ENCODE measurements at places on chromosomes 16 and 17.

- DNase-seq, result no peak
These were observed 8.3 kb downstream of the SLC7A6 start for GRCh38 chr16:68272507-68273209.

DNA sequence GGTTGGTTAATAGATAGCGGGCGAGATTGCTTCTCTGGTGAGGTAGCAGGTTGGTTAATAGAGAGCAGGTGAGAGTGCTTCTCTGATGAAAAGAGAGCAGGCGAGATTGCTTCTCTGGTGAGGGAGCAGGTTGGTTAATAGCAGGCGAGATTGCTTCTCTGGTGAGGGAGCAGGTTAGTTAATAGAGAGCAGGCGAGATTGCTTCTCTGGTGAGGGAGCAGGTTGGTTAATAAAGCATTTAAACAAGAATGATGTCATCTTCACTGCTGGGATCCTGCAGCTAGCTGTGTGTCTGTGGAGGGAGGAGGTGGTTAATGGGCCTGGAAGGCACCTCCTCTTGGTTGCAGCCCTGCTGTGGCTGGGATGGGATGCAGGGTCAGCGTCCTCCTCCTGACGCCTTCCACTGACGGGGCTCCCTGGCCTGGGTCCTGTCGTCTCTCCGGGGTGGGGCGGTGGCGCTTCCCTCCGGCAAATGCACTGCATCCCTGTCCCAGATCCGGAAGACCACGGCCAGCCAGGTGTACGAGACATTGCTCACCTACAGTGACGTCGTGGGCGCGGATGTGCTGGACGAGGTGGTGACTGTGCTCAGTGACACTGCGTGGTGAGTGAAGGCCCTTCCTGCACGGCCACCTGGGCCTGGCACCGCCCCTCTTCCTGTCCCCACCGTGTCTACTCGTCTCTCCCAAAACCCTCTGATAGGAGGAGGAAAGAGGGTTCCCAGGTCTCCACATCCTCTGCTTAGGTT, 99.2 kb upstream of the ZNF750 start:
- DNase-seq, result no peak

DNA sequence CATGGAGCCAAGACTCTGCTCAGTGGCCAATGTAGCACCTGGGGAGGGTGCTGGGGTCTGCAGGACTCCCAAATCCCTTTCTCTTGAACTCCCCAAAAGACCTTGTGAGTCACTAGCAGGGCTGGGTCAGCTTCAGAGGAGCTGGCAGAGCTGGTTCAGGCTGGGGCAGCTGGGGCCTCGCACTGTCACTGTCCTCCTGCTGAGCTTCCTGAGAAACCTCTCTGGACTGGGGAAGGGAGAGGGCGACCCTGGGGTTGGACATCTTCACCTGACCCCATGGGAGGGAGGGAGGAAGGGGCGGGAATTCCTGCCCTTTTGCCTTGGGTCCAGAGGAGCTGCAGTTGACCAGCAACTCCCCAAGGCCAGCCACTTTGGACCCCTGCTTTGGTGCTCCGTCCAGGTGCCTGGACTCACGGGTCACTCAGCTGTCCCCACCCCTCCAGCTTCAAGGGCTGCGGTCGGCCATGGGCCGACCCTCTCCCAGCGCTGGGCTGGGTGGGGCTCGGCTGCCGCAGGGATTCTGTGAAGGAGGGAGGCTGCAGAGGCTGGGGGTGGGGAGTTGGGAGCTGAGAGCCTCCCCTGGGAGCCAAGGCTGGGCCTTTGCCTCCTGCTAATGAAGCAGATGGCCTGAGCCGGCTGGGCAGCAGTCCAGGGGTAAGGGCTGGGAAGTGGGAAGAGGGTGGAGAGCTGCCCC, 9.2 kb downstream of the FMNL1 start:
- no peak for DNase-seq

- no peak for DNase-seq
These were observed 350.1 kb upstream of the KIF2B start for GRCh38 chr17:53472586-53472985.

DNA sequence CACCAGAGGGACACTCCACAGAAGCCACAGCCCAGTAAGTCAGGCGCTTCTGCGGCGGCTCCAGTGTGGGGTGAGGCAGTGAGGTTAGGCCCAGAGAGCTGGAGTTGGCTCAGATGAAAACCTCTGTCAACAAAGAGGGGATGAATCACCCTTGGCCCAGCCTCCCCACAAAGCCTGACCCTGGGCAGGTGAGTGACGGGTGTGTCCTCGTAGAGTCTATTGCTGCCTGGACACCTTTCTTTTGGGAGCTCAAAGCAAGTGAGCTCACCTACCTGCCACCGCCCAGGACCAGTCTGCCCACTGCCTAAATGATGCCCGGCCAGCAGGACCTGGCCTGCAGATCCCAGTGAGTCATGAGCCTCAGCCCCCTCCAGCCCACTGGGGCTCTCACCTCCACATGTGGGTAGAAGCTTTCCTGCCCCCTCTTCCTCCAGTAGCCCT, 24.9 kb upstream of the DBNDD1 start:
- no peak for DNase-seq

DNA sequence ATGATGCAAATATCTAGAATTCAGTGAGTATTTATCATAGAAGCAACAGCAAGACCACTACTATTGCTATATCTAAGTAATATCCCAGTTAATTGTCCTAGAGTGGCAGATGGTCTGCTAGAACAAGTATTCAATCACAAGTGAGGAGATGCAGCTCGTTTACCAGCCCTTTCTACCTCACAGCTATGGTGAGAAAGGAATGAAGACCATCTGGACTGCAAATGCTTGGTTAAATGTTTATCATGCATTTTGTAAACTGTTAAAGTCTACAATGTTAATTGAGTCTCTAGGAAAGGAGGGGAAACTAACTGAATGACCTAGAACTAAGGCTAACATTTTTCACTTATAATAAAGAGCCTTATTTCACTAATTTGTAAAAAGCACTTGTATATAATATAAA, 52.5 kb downstream of the CNOT1 start:
- DNase-seq, result no peak

DNA sequence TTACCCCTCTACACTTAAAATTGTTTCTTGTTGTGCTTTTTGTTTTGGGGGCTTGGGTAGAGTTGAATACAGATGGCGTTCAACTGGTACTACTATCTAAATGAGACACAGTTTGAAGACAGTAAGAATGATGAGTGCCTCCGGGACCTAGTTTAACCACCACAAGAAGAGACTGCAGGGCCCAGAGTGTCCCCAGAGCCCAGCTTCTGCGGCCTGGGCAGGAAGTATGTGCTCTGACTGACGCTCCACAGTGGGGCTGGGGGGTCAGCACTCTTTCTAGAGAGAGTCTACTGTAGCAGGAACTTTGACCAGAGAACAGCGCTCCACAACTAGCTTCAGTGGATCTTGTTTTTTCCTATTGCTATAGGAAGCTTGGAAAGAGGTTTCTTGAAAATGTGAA, 174.0 kb downstream of the VPS53 start:
- no peak for DNase-seq

DNA sequence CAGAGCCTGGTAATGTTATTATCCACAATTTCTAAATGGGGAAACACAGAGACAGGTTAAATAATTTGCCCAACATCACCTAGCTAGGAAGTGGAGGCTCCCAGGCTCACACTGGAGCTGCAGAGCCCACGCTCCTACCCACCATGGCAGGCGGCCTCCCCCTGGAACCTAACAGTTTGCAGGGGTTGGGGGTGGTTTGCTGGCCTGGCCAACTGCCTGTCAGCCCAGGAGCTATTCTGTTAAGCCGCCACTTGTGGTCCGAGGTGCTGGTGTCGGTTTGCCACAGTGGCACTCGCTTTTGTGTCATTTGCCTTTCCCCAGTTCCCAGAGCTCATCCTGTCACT, 3.6 kb downstream of the PRCD start:
- DNase-seq, result no peak

DNA sequence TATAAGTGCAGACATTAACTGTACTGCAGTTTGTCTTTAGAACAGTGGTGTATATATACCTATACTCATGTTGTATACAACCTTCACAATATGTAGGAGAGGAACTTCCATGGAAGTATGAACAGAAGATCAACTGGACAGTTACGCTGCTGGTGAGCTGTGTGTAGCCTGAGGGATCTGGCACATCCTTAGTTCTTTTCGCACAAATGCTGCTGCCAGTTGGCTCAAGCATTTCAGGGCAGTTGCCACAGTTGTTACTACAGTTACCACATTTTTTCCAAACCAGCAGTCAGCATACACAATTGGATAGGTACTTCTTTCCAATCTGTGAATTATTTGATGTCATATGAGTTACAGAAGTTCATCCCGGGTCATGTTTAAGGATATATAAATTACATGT, 539.6 kb upstream of the HSBP1 start:
- DNase-seq, result no peak

DNA sequence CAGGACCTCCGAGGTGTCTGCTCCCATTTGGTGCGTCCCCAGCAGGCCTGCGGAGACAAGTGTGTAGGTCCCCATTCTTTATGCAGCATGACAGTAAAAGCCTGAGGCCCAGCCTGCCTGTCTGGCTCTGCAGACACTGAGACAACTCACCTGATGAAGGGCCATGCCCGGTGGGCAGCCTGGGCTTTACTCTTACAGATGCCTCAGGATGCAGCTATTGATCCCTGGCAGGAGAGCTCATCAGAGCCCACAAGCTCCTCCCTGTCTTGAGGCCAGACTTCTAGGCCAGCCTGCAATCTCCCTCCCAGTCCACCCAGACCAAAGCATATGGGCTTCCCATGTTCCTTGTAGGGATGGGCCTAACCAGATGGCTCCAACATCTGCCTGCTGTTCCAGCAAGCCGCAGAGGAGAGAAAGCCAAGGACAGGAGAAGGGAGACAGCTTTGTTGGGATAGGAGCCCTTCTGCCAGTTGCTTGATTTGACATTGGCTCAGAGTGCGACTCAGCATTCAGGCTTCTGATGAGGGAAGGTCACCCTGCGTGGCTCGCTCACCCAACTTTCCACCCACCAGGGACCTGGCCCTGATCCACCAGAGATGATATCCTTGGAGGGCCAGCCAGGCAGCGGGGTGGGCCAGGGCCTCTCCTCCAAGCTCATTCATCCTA, 87.5 kb downstream of the SOCS1 start:
- DNase-seq, result no peak

- DNase-seq, result no peak
These were observed 3.0 kb downstream of the HOXB6 start for GRCh38 chr17:48601539-48602425.

- no peak for DNase-seq
These were observed 88.7 kb downstream of the AXIN2 start for GRCh38 chr17:65472666-65473309.

- DNase-seq, result no peak
These were observed 84.0 kb downstream of the MSI2 start for GRCh38 chr17:57340160-57340981.

- no peak for DNase-seq
These were observed 64.6 kb upstream of the CRHR1 start for GRCh38 chr17:45719335-45720071.

GRCh38 chr16:69105501-69106361, at the start of gene HAS3:
Gene HAS3, plus strand, starts transcription at chr16:69105653. Its CDS starts 3,743 bp downstream, at chr16:69109396.
- peak; percentile 70 for DNase-seq
